ENCODE measurements at places on chromosomes 16 and 17. TPM values are rescaled to one million over a fixed set of nuclear protein-coding genes. Genes with fewer than 3 reads are reported as not detected.

DNA sequence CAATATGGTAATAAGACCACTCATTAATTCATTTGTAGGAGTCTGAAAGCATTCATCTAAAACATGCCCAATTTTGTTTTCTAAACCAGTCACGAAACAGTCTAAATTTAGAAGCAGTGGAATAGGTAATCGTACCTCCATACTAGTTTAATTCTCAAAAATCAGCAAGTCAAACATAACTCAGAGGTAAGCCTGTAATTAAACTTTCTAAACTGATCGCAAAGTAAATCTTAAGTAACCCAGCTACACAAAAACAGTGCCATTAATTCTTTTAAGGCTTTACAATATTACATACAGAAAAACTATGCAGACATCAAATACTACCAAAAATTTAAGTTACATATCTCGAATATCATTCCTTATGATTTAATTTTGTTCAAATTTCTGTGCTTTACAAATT is 31.4 kb downstream of the YWHAE start:
- H3K4me3 ChIP-seq: no peak overlapping the region
- peaks cover 5% of the 10 kb centered on the region for H3K4me1 ChIP-seq
- no peak for DNase-seq
- no peak overlapping the region for H3K27ac ChIP-seq

- H3K4me3 ChIP-seq: no peak overlapping the region
- peak overlapping the region; percentile 31 for H3K27ac ChIP-seq
- no peaks in the 10 kb centered on the region for H3K36me3 ChIP-seq
Observed at GRCh38 chr16:23128056-23128455, 21.2 kb downstream of the USP31 start.

GRCh38 chr16:27242868-27243590 is 25.5 kb downstream of the NSMCE1 start:
- no peaks in the 10 kb centered on the region for H3K27me3 ChIP-seq
- H3K4me3 ChIP-seq: no peak overlapping the region

GRCh38 chr17:74875155-74875976 is 2.6 kb upstream of the FDXR start:
- H3K27ac ChIP-seq: no peak overlapping the region
- H3K4me1 ChIP-seq: no peaks in the 10 kb centered on the region
- no peak overlapping the region for H3K4me3 ChIP-seq
- H3K36me3 ChIP-seq: no peaks in the 10 kb centered on the region
- no peaks in the 10 kb centered on the region for H3K27me3 ChIP-seq

- H3K4me1 ChIP-seq: peaks cover 4% of the 10 kb centered on the region
- DNase-seq: no peak
Observed at GRCh38 chr17:42378359-42378958, 9.8 kb downstream of the STAT3 start.

DNA sequence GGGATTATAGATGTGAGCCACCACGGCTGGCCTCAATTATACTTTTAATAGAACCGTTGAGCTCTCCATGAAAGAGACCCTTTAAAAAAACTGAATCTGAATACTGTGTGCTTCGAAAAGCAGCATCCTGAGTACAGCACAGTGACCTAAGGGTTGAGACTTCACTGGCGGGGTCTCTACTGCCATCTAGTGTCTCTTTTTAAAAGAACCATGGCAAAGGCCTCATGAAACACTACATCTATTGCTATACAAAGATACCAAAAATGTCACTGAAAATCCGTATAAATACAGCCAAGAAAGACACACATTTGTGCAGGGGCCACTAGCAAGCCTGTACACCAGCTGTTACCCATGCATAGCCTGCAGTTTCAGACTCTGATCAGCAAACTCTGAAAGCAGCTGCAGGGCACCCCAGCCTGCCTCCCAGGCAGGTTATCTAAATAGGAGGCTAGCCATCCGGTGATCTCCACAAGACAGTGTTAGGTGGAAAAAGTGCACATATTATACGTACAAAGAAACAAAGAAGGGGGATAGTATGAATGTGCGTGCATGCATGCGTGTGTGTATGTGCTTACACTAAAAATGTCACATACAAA is 35.3 kb downstream of the NPLOC4 start:
- H3K27me3 ChIP-seq: no peaks in the 10 kb centered on the region
- H3K36me3 ChIP-seq: no peaks in the 10 kb centered on the region
- no peaks in the 10 kb centered on the region for H3K4me1 ChIP-seq
- H3K4me3 ChIP-seq: no peak overlapping the region
- no peak overlapping the region for H3K27ac ChIP-seq

- no peak for DNase-seq
- peak overlapping the region; percentile 80 for H3K27ac ChIP-seq
- H3K36me3 ChIP-seq: peaks cover 3% of the 10 kb centered on the region
- H3K4me3 ChIP-seq: no peak overlapping the region
- H3K4me1 ChIP-seq: peaks cover 2% of the 10 kb centered on the region
Observed at GRCh38 chr17:38728290-38728831, 1.8 kb upstream of the CISD3 start.

- no peaks in the 10 kb centered on the region for H3K4me1 ChIP-seq
- H3K4me3 ChIP-seq: no peak overlapping the region
- no peak overlapping the region for H3K27ac ChIP-seq
- no peak for DNase-seq
Observed at GRCh38 chr16:68488554-68488953, 40.2 kb upstream of the SMPD3 start.

DNA sequence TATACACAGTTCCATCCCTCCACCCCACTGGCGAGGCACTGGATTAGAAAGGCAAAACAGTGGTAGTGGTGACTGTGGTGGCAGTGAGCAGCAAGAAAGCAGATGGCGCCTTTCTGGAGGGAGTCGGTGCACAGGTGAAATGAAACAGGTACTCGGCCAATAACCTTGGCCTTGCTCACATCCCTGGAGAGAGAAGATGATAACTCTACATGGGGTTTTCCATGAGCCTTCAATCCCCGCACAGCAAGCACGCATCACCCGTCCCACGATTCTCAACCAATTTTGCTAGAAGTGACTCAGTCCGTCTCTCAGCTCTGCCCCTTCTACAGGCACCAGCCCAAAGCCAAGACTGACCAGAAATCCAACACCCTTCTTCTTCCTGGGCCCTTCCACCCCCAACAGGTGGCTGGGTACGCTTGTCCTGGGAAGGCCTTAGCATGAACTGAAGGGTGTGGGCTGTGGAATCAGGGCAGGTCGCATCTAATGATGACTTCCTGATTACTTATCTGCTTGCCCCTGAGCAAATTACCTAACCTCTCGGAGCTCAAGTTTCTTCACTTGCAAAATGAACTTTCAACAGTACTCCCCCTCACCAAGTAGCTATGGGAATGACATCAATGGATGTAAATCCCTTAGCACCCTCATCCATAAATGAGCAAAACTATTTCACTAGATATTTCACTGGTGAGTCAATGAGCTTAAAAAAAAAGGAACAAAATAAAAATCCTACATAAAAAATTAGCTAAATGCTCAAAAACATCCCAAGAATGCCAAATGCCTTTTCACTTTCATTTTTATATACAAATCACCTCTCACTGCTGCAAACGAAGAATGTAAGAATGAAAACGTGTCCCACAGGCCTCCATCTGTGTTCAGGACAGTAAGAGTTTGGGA is 18.0 kb downstream of the XPO6 start:
- peak overlapping the region; percentile 27 for H3K27ac ChIP-seq
- no peak for DNase-seq
- no peaks in the 10 kb centered on the region for H3K27me3 ChIP-seq
- H3K4me3 ChIP-seq: no peak overlapping the region
- H3K4me1 ChIP-seq: no peaks in the 10 kb centered on the region
- H3K36me3 ChIP-seq: no peaks in the 10 kb centered on the region

GRCh38 chr17:19937522-19937921 is 40.1 kb downstream of the AKAP10 start:
- H3K4me3 ChIP-seq: no peak overlapping the region
- H3K27me3 ChIP-seq: no peaks in the 10 kb centered on the region
- no peaks in the 10 kb centered on the region for H3K4me1 ChIP-seq
- H3K27ac ChIP-seq: no peak overlapping the region
- DNase-seq: no peak

ZFPM1 gene
- 2.9 TPM for total RNA-seq

SLC16A5 gene
- total RNA-seq: 18.4 TPM

MGAT5B gene
- total RNA-seq: not detected

ZNF75A gene
- 19.4 TPM for total RNA-seq

FBXO39 gene
- not detected for total RNA-seq

CACNA1H gene
- 2.5 TPM for total RNA-seq

Measured in breast epithelium (tissue), 4 donors.